ENCODE measurements at places on chromosomes 4 and X.

DNA sequence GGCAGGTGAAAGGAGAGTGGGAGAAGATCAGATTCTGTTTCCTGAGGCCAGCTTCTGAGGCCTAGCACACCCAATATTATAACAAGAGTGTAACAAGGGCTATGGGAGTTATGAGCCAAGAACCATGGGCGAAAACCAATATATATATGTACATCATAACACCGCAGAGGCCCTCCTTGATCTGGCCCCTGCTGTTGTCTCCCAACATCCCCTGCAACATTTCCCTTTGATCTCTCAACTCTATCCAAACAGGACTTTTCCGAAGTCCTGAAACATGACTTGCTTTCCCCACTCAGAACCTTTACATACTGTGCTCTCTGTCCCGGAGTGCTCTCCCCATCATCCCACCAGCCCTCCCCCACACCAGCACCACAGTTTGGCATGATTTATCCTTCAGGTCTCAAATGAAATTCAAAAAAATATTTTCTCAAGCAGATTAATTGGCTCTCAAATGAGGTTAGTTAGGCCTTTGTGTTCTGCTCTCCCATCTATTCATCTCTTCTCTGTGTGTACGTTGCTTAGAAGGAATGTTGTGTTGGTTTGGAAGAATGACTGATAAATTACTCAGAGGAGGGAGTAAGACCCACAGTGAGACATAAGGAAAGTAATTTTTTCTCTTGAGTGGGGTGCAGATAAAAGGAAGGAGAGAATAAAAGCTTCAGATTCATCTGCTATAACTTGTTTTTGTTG lies 58.1 kb upstream of the SMIM10 start:
- peak; percentile 84 for DNase-seq

GRCh38 chrX:140099221-140099620 lies 133.9 kb upstream of the CXorf66 start:
- no peak for DNase-seq

GRCh38 chr4:121061215-121061614 lies 11.1 kb downstream of the NDNF start:
- DNase-seq = no peak

DNA sequence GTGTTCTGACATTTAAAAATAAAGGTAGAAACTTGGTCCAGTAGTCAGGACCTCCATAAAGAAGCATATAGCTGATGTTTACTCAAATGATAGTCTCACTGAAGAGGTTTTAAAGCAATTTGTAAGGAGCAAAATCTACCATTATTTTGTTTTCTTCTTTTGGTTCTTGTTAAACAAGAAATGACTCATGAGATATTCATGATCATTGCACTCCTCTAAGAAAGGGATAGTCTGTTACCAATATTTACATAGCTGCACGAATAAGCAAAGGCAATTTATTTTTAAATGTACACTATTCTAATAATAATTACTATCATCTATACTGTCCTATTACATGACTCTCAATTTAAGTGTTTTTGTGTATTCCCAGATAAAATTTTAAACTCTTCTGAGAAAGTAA lies 397.9 kb downstream of the FAM47B start:
- DNase-seq = no peak

DNA sequence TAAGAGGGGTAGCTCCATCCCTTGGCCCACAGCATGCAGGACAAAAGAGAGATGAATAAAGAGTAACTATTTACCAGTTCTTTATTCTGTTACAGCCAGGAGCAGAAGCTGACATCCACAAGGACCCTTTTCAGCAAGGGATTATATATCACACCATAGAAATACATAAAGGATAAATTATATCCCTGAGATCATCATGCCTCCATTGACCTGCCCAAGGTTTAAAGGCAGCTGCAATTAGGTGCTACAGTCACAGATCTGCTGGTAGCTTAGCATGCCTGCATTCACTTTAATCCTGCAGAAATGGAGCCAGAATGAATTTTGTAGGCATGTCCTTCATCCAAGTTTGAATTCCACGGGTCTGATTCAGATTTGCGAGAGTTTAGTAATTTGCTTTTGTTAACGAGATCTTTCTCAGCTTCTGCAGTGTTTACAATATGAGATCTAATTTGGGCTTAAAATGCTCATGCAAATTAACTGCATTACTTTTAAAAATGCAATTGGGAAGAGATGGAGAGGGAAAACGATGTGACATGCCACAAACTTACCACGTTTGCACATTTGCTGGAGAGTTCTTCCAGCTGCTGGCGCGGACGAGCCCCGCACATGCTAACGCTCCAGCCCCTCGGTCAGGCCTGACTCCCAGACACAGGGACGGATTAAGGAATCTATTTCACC lies 327.0 kb upstream of the NOCT start:
- DNase-seq = no peak

All from fibroblast of skin of back (primary cell).